ENCODE measurements at places on chromosomes 3 and 15. TPM values are rescaled to one million over a fixed set of nuclear protein-coding genes. Genes with fewer than 3 reads are reported as not detected.

The PPIP5K1 gene
- polyA plus RNA-seq: 41.8 TPM

The SOX2 gene
- polyA plus RNA-seq: 0.41 TPM

The RHCG gene
- 2.5 TPM for polyA plus RNA-seq

The C3orf18 gene
- polyA plus RNA-seq: 16.9 TPM

The RBPMS2 gene
- polyA plus RNA-seq: 11.1 TPM

The SPTBN5 gene
- 2.7 TPM for polyA plus RNA-seq

The P2RY13 gene
- 1.0 TPM for polyA plus RNA-seq

The NAALADL2 gene
- polyA plus RNA-seq: 16.0 TPM

The EPHA6 gene
- 0.92 TPM for polyA plus RNA-seq

The CD276 gene
- polyA plus RNA-seq: 175 TPM

The ECE2 gene
- polyA plus RNA-seq: 0.04 TPM

The SLC24A1 gene
- polyA plus RNA-seq: 20.3 TPM

The MYNN gene
- 26.6 TPM for polyA plus RNA-seq

The CILP gene
- 4.4 TPM for polyA plus RNA-seq

The SLC15A2 gene
- 22.0 TPM for polyA plus RNA-seq

The CLSTN2 gene
- polyA plus RNA-seq: 1.4 TPM

Data from renal pelvis (tissue), 12 donors.